ENCODE measurements at places on chromosomes 5 and 9.

- no peak for DNase-seq
These were observed 58.2 kb downstream of the CRB2 start for GRCh38 chr9:123414204-123414603.

- DNase-seq, result no peak
These were observed 702.9 kb upstream of the GRAMD2B start for GRCh38 chr5:125720348-125720685.

GRCh38 chr9:94925751-94926430, 199.4 kb downstream of the AOPEP start:
- no peak for DNase-seq

GRCh38 chr9:72361217-72361616, 3.8 kb downstream of the ZFAND5 start:
- DNase-seq, result no peak

- no peak for DNase-seq
These were observed 990.5 kb downstream of the TLE1 start for GRCh38 chr9:80698725-80699410.

DNA sequence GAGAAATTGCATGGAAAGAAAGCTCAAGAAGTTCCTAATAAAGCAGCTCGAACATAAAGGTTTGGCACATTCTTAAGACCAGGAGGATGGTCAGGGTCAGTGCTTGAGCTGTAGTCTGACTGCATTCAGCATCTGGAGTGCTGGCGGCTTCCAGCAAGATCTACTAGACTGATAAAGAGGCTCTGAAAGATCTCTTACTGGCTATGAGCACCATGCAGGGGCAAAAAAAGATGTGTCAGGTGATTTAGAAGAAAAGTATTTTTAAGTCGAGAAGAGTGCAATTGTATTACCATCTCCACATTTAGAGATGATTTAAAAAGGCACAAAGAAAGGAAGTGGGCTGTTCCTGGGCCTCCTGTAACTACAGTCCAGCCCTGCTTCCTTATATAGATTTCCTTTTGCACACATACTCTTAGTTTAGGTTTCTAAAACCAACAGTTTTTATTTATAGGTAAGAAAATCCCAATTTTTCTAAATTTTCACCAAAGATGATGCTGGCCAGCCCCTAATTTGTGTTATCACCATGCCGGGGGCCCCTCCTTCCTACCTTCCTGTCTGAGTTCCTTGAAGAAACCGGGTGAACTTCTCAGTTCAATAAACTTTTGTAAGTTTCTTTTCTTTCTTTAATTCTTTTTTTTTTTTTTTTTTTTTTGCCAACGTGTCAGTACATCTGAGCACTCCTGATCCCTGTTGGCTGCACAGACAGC, 65.9 kb upstream of the PLPP1 start:
- no peak for DNase-seq

- DNase-seq, result no peak
These were observed 506.9 kb downstream of the ZNF608 start for GRCh38 chr5:124239572-124239971.

DNA sequence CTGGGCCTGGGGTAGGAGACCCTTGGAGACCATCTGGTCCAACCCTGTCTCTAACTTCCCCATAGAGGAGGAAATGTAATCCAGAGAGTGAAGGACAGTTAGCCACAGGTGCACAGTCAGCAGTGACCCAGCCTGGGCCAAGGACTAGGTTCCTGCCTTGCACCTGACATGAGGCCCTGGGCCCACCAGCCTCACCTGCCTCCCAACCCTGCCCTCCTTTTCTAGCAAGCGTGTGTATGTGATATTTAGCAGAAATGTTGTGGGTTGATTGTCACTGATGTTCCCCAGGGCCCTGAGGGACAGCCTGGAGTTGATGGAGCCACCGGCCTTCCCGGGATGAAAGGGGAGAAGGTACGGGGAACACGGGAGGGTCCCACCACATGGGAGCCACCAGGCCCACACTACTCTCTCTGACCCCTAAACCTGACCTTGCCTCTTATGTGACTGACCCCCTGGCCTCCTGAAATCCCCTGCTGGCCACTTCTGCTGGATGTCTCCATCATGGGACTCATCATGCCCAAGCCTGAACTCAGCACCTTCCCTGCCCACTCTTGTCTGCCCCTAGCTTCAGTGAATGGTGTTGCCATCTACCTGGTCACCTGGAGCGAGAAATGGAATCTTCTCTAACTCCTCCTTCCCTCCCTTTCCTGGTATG, 79.2 kb upstream of the TGFBR1 start:
- DNase-seq, result no peak

DNA sequence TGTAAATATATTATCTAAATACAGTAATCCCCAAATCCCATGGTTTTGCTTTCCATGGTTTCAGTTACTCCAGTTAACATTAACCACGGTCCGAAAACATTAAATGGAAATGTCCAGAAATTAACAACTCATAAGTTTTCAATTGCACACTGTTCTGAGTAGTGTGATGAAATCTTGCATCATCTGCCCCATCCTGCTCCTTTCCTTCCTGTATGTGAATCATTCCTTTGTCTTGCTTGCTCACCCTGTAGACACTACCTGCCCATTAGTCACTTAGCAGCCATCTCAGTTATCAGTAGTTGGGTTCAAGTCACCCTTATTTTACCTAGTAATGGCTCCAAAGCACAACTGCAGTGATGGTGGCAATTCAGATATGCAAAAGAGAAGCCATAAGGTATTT, 1568.5 kb upstream of the WWC1 start:
- no peak for DNase-seq

DNA sequence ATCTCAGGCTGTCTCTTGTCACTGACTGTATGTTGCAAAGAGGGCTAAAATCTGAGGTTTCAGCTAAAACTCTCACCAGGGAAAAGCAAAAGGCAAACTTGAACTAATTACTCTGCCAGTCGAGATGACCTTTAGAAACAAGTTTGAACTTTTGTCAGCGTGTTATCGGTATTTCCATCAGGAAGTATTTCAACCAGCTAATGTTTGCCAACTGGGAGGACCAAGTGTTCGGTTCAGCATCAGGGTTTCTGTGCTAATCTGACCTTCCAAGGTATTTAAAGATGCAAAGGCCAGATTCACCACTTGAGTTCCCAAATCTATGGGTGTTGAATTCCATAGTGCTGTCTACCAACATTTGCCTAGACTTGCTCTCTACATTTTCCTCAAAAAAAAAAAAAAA, 230.5 kb downstream of the SLIT3 start:
- no peak for DNase-seq

DNA sequence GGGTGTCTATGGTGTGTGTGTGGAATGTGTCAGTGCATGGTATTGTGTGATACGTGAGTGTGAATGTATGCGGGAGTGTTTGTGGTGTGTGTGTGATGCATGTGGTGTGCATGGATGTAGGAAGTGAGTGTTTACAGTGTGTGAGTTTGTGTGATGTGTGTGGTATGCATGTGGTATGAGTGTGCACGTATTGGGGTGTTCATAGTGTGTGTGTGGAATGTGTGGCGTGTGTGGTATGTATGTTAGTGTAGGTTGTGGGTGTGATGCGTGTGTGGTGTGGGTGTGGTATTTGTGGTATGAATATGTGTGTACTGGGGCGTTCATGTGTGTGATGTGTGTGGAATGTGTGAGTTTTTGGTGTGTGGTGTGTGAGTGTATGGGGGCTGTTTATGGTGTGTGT, 40.1 kb upstream of the BICD2 start:
- DNase-seq, result no peak

DNA sequence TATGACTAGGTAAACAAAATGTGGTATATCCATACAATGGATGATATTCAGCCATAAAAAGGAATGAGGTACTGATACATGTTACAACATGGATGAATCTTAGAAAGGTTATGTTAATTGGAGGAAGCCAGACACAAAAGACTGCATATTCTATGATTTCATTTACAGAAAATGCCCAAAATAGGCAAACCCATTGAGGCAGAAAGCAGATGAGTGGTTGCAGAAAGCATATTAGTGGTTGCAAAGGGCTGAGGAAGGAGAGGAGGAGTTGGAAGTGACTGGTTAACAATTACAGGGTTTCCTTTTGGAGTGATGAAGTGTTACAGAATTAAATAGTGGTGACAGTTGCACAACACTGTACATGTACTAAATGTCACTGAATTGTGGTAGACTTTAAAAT, 17.7 kb downstream of the PLGRKT start:
- no peak for DNase-seq

DNA sequence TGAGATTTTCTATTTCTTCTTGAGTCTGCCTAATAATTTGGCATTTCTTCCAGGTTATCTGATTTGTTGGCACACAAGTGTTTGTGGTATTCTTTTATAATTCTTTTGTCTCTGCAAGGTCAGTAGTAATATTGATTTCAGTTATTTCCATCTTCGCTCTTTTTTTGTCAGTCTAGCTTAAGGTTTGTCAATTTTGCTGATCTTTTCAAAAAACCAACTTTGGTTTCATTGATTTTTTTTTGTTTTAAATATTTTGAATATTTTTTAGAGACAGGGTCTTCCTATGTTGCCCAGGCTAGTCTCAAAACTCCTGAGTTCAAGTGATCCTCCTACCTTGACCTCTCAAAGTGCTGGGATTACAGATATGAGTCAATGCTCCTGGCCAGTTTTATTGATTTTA, 162.8 kb downstream of the BARX1 start:
- DNase-seq, result no peak

Measured in T follicular helper cell (primary cell).